ENCODE measurements at places on chromosomes 2 and 18.

DNA sequence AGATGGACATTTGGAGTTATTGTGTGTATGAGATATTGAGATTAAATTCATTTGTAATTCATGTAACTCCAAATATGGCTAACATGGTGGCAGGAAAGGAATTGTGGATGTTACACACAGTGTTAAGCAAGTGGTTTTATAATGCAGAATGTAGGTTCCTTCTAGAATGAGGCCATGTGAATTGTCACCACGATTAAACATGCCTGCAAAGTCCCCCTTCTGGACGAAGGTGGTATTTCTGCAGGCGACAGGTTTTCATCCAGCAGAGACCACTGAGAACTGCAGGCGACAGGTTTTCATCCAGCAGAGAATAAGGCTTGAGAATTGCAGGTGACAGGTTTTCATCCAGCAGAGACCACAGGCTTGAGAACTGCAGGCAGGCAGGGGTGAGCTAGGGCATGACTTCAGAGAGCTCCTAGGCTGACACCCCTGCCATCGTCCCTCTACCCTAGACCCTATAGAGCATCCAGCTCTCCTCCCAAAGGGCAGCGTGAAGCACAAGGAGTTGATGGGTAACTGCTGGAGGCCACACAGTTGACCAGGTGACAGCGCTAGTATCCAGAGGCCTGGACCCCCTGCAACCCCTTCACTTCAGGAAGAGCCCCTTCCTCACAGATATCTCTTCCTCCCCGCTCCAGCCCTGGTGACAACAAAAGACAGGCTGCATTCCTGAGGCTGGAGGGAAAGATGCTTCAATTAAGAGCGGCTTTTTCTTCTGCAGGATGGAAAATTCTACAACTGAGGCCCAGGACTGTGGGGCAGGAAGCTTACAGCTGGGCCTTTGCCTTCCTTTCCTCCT is 175.8 kb downstream of the LOXHD1 start:
- DNase-seq: no peak

GRCh38 chr2:189165656-189166380 is 13.7 kb downstream of the COL5A2 start:
- DNase-seq: no peak

DNA sequence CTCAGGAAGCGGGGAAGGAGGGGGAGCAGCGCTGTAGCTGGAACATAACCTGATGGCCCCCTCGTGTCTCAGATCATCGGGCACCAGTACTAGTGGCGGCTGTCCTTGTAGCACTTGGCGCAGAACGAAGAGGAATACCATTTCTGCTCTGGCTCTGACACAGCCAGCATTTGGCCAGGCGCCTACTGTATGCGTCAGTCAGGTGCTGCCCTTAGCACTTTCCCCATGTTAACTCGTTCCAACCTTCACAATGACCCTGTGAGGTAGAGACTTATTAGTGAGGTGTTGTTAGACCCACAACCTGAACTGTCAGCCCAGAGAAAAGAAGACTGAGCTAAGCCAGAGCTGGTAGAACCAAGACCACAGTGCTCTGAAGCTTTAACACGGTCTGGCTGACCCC is 47.7 kb upstream of the EML6 start:
- no peak for DNase-seq

DNA sequence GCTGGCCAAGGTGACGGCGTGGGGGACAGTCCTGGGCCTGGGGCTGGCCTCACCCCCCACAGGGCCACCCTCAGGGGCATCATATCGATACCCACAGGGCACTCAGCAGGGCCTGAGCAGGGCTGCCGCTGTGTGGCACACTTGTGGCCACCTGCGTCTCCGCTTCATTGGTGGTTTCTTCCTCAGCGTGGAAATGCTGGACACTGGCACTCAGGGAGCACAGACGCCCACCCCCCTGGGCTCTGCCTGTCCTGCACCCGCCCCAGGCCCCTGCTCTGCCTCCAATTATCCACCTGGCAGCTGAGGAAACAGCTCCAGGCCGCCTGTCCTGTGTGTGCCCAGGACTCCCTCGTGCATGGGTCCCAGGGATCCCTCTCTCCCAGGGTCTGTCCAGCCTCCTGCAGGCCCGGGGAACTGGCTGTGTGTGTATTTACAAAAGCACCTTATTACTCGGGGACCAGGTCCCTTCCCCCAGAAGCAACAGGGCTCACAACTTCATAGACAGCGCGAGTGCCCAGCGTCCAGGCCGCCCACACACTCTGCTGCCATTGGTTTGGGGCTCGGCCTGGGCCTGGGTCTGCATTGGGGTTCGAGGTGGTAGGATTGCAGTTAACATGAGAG is 13.1 kb downstream of the CROCC2 start:
- no peak for DNase-seq

DNA sequence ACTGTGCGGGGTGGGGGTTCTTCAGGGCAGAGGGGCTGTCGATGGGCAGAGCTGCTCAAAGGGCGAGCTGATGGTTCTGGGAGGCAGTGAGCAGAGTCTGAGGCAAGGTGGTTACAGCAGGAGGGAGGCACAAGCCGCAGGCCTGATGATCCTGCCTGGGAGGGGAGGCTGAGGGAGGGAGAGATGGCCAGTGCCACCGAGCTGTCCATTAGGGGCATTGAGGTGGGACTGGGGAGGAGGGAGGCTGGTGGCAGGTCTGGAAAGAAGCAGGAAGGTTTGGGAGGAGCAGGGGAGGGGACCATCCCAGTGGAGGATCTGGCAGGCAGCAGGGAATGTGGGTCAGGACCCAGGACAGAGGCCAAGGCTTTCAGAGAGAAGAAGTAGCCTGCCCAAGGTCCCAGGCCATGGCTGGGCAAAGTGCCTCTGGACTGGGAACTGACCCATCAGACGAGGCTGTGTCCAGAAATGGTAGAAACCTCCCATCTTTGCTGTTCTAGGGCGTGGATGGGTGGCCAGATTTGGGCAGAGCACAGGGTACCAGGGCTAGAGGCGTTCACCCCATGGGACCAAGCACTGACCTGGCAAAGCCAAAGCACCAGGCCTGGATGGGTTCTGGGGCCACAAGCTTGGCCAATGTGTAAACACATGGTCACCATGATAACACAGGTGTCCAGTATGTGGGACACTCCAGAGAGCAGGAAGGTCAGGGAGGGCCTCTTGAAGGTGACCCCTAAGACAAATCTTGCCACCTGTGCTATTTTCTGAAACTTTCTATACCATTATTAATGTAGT is 55.5 kb downstream of the INHBB start:
- no peak for DNase-seq

GRCh38 chr2:47079515-47080412 is 75.3 kb downstream of the STPG4 start:
- DNase-seq: no peak

GRCh38 chr2:120472891-120473309 is 127.0 kb downstream of the INHBB start:
- no peak for DNase-seq
